ENCODE measurements at places on chromosomes 5 and 9. TPM values are rescaled to one million over a fixed set of nuclear protein-coding genes. Genes with fewer than 3 reads are reported as not detected.

GRCh38 chr5:172497591-172498255 is 43.4 kb upstream of the SH3PXD2B start:
- DNase-seq: no peak

GRCh38 chr5:137622850-137623249 is 113.0 kb downstream of the KLHL3 start:
- DNase-seq: no peak

DNA sequence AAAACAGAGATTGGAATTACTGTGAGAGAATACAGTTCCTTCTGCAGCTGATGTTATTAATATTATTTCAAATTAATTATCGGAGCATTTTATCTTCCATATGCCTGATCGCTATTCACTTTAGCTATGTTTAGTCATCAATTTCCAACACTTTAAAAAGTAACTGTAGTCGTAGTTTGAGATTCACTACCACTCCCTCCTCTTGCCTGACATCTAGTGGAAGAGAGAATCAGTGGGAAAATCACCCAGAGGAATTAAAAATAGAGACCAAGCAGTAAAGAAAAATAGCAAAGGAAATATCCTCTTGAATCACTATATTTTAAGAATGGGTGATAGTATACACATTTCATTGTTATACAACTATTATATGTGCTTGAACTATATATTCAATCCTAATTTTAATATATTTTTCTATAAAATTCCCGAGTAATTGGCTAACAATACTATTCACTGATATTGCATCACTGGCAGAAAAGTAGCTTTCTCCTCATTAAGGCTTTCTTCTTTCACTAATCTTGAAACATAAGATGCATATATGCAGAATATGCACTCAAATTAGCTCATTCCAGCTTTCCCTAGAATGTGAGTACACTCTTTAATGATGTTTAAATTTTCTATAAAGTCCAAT is 708.7 kb downstream of the CDH9 start:
- no peak for DNase-seq

- no peak for DNase-seq
Measured at GRCh38 chr9:19555214-19555613, 146.4 kb downstream of the ACER2 start.

DNA sequence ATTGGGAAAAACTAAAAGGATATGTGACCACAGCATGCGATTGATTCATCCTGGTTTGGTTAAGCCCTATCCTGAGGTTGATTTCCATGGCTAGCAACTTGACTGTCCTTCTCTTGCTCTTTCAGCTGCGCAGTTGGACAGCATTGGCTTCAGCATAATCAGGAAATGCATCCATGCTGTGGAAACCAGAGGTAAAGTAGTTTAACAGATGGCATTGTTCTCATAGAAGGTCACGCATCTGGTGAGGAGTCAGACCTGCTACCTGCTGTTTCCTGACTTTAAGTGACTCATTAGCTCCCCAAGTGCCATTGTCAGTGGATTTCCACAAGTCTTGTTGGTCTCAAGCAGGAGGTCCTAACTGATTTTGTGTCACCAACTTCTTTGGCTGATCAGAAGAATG is 266.9 kb downstream of the ARHGAP26 start:
- no peak for DNase-seq

ANKRD18B gene
- 3.8 TPM for total RNA-seq

RNF208 gene
- total RNA-seq: 4.2 TPM

Measured in kidney epithelial cell (primary cell).